ENCODE measurements at places on chromosomes 11 and 22. TPM values are rescaled to one million over a fixed set of nuclear protein-coding genes. Genes with fewer than 3 reads are reported as not detected.

Gene KIRREL3
- total RNA-seq: 0.64 TPM

Gene KCNQ1
- 0.86 TPM for total RNA-seq

Gene PHLDB1
- 120 TPM for total RNA-seq

Gene OR52B4
- total RNA-seq: not detected

Gene RIMBP3B
- 0.63 TPM for total RNA-seq

Gene TSKU
- 28.3 TPM for total RNA-seq

DNA sequence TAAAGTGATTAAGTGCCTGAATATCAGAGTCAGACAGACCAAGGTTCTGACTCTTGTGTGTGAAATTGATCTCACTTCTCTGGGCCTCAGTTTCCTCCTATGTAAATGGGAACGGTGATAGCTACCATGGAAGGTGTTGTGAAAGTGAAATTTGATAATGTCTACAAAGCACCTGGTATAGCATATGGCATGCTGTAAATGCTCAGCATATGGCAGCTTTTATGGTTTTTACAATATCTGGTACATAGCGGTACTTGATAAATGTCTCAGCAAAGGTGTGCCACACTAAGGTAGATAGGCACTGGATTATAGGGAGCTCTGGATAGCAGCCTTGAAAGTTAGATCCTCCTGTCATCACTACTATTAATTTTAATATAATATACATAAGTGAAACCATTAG, 19.9 kb downstream of the POU2AF2 start:
- no peak for DNase-seq

GRCh38 chr11:73996161-73996747, 12.6 kb downstream of the UCP3 start:
- DNase-seq: no peak

- no peak for DNase-seq
Measured at GRCh38 chr11:33804471-33804870, 30.2 kb upstream of the FBXO3 start.

DNA sequence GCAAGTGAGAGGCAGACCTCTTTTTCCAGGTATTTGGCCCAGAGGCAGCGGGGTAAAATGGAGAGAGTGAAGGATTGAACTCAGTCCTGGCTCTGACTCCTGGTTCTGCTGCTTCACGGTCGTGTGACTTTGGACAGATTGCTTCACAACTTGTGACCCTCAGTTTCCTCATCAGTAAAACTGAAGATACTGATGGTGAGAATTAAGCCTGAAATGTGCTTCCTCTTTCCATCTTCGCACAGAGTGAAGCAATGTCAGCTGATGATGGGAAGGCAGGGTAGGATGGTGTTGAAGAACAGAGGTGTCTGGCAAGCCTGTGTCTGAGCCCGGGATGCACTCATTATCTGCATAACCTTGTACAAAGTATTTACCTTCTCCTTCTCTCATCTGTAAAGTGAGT, 59.0 kb downstream of the UBASH3B start:
- DNase-seq: no peak

GRCh38 chr22:37681556-37682049, 4.5 kb upstream of the NOL12 start:
- peak; percentile 71 for DNase-seq

GRCh38 chr11:73965076-73965763, 14.4 kb downstream of the DNAJB13 start:
- no peak for DNase-seq

DNA sequence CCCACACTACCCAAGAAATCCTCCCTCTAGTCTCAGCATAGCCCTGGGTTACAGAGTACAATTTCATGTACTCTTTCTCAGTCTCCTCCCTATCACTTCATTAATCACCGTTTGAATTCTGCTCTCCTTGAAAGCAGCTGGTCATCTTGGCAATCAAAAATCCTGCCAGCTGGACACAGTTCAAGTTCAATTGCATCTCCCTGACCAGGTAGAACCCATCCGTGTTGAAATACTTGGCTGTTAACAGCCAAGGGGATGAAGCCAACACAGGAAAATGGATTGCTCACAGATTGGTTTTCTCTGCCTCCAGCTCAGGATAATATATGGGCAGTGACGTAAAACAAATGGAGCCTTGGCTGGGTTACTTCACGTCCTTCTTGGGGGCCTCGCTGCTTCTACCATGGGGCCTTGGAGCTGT, 55.1 kb upstream of the GRK3 start:
- no peak for DNase-seq

DNA sequence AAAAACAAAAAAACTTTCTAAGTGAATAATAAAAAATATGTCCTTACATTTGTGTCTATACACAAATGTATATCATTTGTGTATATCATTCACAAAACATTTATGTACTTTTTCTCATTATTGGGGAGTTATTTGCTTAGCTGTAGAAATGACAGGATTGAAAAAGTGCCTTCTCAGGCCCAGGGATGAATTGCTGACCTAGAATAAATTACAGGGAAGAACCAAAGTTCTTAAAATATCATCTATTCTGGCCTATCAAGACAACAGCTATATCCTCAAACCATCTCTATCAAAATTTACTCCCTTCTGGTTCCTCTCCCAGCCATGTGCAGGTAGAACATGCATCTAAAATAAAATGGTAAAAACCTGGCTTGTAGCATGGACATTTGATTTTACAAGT, 1.9 kb upstream of the RAB6A start:
- no peak for DNase-seq

GRCh38 chr11:70423523-70424505, 25.5 kb downstream of the CTTN start:
- no peak for DNase-seq

GRCh38 chr11:123778511-123778910, 24.2 kb upstream of the OR6X1 start:
- DNase-seq: no peak

Data from neural crest cell (in vitro differentiated cells).